GM04503 (cell line): ENCODE measurements at places on chromosomes 16 and 17.

- DNase-seq: no peak
Observed at GRCh38 chr17:57877803-57878377, 28.0 kb upstream of the MRPS23 start.

GRCh38 chr16:59959311-59959710 lies 1225.2 kb upstream of the GOT2 start:
- no peak for DNase-seq

GRCh38 chr16:55146966-55147365 lies 177.0 kb upstream of the IRX6 start:
- no peak for DNase-seq

DNA sequence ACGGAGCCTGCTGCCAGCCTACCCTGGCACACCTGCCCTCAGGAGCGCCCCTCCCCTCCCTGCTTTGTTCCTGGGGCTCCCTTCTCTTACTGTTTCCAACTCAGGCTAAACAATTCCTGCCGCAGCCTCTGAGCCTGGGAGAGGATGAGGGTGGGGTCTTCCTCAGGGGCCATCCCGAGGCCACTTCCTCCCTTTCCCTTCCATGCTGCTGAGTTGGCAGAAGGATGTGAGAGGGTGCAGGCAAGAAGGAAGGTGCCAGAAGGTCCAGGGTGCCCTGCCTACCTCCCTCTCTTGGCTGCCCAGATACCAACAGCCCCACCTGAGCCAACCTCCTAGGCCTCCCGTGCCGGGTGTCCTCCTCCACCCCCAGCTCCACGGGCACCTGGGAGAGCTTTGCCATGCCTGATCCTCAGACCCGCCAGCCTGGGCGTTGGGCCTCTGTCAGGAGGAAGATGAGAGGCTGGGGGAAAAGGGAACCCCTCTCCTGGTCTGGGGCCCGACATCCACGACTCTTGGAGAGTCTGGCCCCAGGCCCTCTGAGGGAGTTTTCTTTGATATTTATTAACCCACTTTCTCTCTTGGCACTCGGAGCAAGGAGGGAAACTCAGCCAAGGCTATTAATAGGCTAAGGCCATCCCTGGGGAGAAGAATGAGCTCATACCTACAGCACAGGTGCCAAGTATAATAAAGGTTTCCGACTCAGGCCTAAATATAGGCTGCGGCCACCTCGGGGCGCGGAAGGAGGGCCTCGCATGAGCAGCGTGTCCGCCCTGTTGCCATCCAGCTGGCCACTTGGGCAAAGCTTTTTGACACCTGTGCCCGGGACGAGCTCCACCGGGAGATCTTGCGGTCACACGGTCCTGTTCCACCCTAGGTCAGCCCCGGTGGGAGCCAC lies 232.0 kb downstream of the ENGASE start:
- DNase-seq: no peak

- no peak for DNase-seq
Observed at GRCh38 chr17:17106756-17107155, 64.5 kb downstream of the MPRIP start.

DNA sequence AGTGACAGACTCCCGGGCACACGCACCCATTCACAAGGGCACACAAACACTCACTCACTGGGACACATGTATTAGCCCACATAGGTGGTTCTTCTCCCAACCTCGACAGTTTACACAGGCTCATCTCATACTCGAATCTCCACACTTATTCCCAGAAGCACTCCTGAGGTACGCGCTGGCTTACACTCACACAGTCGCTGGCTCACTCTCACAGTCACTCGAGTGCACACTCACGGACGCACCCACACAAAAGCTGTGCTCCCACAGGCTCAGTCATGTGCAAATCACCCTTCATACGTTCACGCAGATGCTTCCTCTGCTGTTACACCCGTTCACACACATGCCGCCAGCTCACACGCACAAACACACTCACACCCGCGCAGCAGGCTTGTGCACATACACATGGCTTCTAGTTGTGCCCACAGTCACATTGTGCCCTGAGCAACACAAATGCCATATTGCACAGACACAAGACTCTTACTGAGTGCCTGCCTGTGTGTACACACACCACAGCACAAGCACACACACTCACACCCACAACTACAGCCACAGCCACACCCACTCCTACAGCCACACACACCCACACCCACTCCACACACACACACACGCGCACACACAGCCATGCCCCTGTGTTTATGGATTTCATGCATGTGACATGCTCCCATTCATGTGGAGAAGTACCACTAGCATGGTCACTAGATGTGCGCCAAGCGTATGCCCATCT lies 8.4 kb upstream of the PRR29 start:
- no peak for DNase-seq

DNA sequence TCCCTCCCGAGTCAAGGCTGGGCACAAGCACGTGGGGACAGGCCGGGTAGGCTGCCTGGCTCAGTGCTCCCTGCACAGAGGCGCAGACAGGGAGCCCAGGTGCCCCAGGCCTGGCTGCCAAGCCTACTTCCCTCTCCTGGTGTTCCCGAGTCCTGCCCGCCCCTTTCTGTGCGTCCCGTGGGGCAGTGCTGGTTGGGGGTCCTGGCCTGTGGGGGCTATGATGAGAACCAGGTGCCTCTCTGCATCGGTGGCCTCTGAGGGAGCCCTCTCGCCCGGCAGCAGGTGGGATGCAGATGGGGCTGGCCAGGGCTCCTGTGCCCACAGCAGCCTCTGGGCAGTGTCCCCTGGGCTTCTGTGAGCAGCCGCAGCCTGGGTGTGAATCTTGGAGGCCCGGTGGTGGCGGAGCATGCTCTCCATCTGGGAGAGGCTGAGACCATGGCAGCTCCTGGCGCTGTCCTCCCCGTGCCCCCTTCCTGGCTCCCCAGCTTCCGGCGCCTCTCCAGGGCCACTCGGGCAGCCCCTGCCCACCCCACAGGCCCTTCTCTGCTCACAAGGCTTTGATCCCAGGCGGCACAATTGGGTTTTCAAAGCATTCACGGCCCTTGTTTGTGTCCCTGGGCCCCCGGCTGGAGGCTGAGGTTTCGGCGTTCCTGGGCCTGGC lies 7.2 kb downstream of the CENPX start:
- DNase-seq: no peak

DNA sequence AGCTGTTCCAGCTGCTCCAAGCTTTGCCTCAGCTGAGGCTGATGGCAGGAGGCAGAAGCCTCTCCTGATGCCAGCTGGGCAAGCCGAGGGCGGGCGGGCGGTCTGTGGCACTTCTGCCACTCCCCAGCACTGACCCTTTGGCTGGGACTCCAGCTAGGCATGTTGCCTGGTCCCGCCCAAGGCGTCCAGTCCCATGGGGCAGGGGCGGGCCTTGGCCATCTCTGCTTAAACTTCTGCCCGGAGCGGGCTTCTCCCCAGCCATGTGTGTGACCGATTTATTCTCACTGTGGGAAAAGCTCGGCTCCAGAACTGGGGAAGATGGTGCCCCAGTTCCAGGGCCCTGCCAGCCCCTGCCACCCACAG lies 349.1 kb downstream of the SEC14L1 start:
- DNase-seq: no peak

DNA sequence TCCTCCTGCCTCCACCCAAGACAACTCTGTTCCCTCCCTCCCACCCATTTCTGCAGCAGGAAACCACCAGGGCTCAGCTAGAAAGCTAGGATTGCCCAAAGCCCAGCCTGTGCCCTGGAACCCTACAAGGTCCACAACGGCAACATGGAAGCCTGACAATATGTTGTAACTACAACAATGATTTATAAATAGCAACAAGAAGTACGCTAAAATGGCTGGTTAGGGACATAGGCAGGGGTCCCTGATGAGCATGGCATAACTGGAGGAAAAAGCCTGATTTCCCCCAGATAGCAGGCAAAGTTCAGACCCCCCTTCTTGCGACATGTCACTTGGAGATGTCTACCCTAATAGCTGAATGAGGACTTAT lies 6.6 kb downstream of the ST3GAL2 start:
- DNase-seq: no peak

GRCh38 chr17:31453896-31454295 lies 62.4 kb downstream of the RAB11FIP4 start:
- no peak for DNase-seq

DNA sequence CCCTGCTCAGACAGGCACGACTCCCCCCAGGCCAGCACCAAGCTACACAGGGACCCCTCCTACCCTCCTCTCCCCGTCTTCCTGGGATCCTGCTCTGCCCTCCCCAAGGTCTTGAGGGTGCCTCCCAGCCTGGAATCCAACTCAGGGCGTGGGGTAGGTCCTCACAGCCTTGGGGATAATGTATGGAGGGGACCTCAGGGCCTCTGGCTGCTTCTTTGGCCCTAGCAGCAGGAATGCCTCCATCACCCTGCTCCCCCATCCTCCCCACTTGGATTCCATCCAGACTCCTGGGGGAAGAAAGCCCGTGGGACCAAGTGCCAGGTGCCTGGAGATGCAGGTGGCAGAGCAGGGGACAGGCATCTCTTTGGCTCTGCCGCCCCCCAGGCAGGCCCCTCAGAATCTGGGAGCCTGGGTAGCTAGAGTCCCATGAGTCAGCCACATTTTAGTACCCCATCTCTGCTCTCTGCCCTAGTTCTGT lies 10.7 kb upstream of the STAC2 start:
- DNase-seq: no peak

DNA sequence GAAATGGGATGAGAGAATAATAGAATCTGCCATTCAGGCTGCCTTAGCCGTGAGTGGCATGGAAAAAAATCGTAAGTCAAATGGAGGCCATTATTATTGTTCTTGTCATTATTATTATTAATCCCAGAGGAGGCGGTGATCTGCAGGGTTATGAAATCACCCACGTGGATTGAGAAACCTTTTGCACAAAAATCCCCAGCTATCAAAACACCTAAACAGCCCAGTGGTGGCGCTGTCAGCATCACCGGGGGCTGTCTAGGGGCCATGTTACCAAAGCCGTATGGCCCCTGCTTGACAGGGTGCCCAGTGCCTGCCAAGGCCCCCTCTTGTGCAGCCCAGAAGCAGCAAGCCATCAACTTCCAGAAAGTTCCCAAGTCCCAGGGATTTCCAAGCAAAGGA lies 25.2 kb downstream of the CNGB1 start:
- no peak for DNase-seq

- no peak for DNase-seq
Observed at GRCh38 chr16:30623536-30624283, 13.5 kb upstream of the ZNF689 start.

- DNase-seq: no peak
Observed at GRCh38 chr17:42530952-42531454, 5.0 kb upstream of the NAGLU start.

- DNase-seq: no peak
Observed at GRCh38 chr17:63785556-63785955, 11.6 kb downstream of the DDX42 start.

DNA sequence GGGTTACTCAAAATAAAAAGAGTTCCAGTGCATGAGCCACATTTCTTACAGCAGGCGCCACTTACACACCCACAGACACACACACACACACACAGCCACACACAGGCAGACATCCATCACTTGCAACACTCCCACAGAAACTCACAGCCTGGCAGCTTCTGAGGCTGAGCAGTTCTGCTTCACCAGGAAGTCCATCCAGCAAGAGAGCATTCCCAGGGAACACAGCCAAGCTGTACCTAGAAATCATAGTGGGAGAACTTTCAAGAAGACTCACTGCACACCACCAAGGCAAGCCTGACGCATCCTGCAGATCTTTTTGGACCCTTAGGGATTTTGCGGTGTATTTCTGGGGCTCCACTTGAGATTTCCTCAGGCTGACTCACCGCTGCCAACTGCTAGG lies 140.9 kb upstream of the WSB1 start:
- peak; percentile 7 for DNase-seq

DNA sequence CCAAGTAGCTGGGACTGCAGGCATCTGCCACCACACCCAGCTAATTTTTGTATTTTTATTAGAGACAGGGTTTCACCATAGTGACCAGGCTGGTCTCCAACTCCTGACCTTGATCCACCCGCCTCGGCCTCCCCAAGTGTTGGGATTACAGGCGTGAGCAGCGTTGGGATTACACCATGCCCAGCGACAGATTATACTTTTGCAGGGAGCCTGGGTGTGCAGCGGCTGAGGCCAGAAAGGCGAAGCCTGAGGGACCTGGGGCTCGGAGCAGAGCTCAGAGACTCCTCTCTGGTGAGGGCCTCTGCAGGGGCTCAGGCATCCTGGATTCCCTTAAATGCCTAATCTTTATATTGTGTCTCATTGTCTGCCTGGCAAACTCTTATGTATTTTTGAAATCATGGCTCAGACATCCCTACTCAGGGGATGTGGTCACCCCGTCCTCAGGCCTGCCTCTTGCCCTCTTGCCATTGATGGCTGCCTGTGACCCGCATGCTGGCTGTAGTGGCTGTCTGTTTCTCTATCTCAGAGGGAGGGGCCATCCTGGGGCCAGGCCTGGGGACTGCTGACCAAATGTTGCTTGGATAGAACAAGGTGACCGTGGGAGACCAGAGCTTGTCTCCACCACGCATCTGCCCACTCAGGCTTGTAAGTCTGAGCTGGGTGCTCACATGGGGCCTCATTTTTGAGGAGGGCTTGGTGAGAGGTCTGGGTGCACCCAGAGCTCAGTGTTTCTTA lies 42.6 kb downstream of the B9D1 start:
- DNase-seq: no peak

- no peak for DNase-seq
Observed at GRCh38 chr17:58969156-58969555, 137.5 kb downstream of the TRIM37 start.

DNA sequence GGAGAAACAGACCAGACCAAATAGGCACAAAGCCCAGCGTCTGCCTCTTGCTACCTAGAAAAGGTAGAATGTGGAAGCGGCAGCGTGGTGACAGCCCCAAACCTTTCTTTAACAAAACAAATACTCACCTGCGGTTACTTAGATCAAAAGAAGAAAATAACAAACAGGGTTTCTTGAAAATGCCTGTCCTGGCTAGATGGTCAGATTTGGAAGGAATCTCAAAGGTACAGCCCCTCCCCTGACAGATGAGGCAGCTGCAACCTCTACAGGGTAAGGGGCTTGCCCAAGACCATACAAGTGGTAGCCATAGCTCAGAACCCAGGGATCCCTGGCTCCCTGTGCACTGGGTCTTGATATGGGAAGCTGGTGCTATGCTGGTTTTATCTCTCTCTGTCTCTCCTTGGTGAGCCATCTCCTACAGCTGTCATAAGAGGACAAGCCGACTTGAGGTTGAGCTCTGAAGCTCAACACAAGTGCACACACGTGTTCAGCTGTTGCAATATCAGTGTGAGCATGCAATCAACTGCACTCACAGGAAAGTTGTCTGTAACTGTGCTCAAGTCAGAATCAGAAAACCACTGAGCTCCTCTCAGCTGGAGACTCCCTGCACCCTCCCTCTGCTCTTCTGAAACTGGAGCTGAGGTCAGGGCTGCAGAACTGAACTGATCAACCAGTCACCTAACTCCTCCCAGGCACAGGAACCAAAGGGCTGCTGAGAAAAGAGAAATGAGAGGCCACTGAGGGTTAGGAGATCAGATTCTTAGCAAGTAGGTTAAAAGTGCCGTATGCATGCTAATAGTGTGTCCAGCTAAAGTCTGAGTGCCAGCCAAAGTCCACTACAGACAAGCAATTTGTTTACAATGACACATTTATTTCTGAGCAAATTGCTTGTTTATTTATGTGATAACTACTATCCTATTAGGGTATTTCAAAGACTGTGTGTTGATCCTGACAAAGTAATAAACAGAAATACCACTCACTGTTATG lies 6.1 kb upstream of the RNF157 start:
- no peak for DNase-seq
